ENCODE measurements at places on chromosomes 11 and 22. TPM values are rescaled to one million over a fixed set of nuclear protein-coding genes. Genes with fewer than 3 reads are reported as not detected.

- DNase-seq: no peak
These were observed 20.4 kb downstream of the TUG1 start for GRCh38 chr22:30989474-30989873.

SYT12 gene
- total RNA-seq: 0.52 TPM

SCN3B gene
- 0.09 TPM for total RNA-seq

KMT5B gene
- 21.2 TPM for total RNA-seq

DNA sequence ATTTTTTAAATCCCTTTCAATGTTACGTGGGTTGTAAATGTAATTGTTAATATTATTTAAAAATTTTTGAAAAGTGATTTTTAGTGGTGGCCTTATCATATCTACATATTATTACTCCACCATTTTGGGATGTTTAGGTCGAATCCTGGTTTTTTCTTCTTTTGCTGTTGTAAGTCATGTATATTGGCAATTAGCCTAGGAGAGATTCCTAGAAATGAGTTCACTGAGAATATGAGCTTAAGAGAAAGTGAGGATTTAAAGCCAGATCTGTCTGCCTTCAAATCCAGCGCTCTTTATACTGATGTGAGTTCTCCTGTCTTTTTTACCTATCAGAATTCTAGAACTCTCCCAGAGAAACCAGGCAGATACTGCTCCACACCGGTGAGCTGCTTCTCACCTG, 56.1 kb downstream of the PTPRJ start:
- DNase-seq: no peak

DNA sequence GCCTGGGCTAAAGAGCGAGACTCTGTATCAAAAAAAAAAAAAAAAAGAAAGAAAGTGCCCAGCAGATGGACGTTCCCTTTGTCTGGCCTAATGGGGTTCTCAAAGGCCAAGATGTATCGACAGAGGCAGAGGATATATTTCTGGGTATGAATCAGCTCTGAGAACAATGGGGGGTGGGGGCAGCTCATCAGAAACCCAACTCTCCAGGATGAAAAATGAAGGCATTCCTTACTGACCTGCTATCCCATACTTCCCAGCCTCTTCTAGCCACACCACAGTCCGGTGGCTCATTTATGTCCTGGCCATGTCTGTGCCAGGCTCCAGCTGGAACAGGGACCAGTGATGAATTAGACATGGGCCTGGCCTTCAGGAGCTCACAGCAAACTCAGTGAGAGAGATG, 15.2 kb upstream of the POLD3 start:
- DNase-seq: no peak

NPTXR gene
- 0.37 TPM for total RNA-seq

- no peak for DNase-seq
These were observed 5.5 kb downstream of the RPS6KA4 start for GRCh38 chr11:64364435-64364834.

DNA sequence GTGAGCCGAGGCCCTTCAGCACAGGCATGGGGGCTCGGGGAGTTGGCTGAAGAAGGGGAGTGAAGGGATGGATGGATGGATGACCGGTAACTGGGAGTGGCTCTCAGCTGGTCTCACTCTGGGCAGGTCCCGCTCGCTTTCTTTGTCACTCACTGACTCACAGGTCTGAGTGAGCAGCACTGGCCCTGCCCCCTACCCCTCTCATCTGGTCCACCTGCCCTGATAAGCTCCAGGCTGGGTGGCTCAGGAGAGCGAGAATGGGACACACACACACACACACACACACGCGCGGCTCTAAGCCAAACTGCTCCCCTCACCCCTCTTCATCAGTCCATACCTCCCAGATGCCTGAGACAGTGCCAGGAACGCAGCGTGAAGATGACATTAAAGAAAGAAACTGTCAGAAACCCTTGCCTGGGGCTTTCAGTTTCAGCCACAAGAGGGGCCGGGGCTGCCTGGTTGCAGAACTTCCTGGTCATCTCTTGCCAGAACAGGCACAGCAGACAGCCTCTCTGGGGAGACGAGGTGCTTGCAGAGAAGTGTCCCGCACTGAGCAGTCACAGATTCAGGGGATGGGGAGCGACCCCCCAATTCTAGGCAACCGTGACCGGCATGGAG, 16.5 kb upstream of the SHISAL1 start:
- no peak for DNase-seq
